Thoracic aorta (tissue), 2 donors: ENCODE measurements at places on chromosomes 5 and 9.

DNA sequence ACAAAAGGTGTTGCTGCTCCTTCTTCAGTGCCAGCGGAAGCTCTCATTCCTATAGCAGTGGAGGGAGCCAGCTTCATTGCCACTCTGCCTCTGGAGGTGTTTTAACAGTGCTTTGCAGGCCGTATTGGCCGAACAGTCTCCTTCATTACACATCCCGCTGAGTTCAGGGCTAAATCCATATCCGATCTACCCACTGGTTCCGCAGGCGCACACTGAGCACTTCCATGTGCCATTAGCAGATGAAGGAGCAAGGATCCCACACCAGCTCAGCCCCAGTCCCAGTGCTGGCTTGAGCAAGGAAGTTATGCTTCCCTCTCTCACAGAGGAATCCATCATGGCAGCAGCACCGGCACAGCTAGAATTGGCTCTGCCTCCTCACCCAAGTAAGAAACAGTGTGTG lies 121.2 kb upstream of the IRX2 start:
- H3K36me3 ChIP-seq = no peaks in the 10 kb centered on the region
- H3K27me3 ChIP-seq = no peaks in the 10 kb centered on the region
- H3K4me1 ChIP-seq = no peaks in the 10 kb centered on the region
- H3K4me3 ChIP-seq = no peak overlapping the region
- DNase-seq = no peak

DNA sequence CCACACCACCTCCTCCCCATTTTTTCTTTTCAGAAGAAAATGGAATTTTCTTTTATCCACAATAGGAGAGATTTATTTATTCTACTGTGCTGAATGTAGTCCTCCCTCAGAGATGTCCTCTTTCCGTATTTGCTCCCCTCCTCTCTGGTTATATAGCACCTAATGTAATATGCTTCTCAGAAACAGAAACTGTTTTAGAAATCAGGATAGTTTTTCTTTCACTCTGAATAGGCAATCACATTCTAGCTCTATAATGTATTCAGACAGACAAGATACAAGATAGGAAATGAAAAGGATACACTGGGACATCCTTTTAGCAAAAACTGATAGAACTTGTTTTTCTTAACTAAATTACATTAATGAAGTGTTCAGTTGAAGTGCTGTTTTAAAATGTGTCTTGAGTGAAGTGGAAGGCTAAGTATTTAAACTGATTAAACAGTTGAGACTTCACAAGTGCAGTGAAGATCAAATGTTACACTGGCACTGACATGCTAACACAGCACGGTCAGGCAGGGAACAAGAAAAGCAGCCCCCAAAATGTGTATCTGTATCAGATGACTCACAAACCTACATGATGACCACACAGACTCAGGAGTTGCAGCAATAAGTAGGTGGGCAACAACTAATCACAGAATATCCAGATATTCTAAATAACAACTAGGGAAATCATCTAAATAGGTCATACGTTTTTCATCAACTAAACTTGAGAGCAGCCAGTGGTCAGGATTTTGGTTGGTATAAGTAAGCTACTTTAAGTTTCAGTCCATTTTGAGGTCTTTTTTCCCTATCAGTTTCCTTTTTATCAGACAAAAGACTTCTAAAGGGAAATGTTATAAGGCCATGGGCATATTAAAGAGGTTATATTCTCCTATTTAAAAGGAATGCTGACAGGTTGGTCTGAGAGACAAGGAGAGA lies 260.4 kb downstream of the MLLT3 start:
- H3K36me3 ChIP-seq = no peaks in the 10 kb centered on the region
- H3K27me3 ChIP-seq = no peaks in the 10 kb centered on the region
- no peak for DNase-seq

- H3K4me3 ChIP-seq = no peak overlapping the region
- no peak for DNase-seq
- H3K27ac ChIP-seq = no peak overlapping the region
- no peaks in the 10 kb centered on the region for H3K36me3 ChIP-seq
Observed at GRCh38 chr9:110517483-110517882, 62.1 kb downstream of the SVEP1 start.

- H3K27ac ChIP-seq = no peak overlapping the region
- DNase-seq = no peak
- H3K27me3 ChIP-seq = no peaks in the 10 kb centered on the region
- H3K4me3 ChIP-seq = no peak overlapping the region
Observed at GRCh38 chr9:79312686-79313421, 258.9 kb upstream of the TLE4 start.

DNA sequence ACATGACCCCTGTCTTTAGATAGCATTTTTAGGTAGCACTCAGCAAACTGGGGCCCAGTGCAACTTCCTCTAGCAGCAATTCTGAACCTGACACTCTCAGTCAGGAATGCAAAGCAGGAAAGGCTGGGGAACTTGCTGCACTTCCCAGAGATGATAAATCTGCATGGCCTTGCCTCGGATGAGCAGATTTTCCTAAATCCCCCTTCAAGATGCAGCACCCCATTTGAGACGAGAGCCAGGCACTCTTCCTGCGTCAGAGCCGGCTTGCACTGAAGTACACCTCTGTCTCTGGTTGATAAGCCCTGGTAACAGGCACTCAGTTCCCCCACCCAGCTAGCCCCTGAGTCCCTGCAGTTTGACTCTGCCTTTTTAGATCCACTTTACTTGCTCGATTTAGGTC lies 296.7 kb upstream of the PANK3 start:
- H3K4me3 ChIP-seq = no peak overlapping the region
- no peaks in the 10 kb centered on the region for H3K36me3 ChIP-seq
- peaks cover 14% of the 10 kb centered on the region for H3K4me1 ChIP-seq
- no peaks in the 10 kb centered on the region for H3K27me3 ChIP-seq

DNA sequence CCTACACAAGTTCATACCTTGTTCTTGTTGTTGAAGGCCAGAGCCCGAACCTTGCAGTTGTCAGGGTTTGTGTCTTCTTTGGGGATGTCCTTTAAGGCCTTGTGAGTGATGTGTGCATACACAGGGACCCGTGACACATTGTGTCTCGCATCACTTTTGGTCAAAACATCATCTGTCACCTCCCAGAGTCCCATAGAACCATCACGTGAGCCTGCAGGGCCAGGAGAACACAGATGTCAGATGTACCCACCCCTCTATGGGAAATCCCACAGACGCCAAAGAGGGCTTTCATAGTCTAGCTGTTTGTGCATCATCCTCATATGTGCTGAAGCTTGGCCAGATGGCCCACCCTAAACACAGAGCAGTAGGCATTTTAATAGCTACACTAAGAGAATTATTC lies 28.2 kb downstream of the DCAF12 start:
- no peaks in the 10 kb centered on the region for H3K4me1 ChIP-seq
- no peak for DNase-seq
- H3K36me3 ChIP-seq = peaks cover 68% of the 10 kb centered on the region
- H3K27me3 ChIP-seq = no peaks in the 10 kb centered on the region
- H3K4me3 ChIP-seq = no peak overlapping the region

DNA sequence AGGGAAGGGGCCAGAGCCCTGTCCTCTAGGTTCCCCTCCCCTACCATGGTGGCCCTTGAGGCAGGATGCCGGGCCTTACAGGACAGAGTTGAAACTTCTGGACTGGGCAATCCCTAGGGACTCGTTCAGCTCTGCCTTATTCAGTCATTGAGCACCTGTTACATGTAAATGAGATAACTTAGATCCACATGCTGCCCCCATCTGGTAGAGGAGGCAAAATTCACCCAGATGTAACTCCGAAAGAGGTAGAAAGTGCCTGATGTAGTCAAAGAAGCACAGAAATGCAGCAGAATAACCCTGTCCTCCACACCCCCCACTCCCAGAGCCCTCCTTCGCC lies 1.5 kb downstream of the GGTA1 start:
- no peak for DNase-seq
- peaks cover 77% of the 10 kb centered on the region for H3K4me1 ChIP-seq
- H3K27me3 ChIP-seq = no peaks in the 10 kb centered on the region
- H3K27ac ChIP-seq = peak overlapping the region; percentile 95
- no peaks in the 10 kb centered on the region for H3K36me3 ChIP-seq

- H3K4me3 ChIP-seq = no peak overlapping the region
- H3K36me3 ChIP-seq = no peaks in the 10 kb centered on the region
- DNase-seq = no peak
- H3K27me3 ChIP-seq = no peaks in the 10 kb centered on the region
- peaks cover 4% of the 10 kb centered on the region for H3K4me1 ChIP-seq
- H3K27ac ChIP-seq = peak overlapping the region; percentile 46
Observed at GRCh38 chr9:85225180-85225579, 516.6 kb downstream of the AGTPBP1 start.

DNA sequence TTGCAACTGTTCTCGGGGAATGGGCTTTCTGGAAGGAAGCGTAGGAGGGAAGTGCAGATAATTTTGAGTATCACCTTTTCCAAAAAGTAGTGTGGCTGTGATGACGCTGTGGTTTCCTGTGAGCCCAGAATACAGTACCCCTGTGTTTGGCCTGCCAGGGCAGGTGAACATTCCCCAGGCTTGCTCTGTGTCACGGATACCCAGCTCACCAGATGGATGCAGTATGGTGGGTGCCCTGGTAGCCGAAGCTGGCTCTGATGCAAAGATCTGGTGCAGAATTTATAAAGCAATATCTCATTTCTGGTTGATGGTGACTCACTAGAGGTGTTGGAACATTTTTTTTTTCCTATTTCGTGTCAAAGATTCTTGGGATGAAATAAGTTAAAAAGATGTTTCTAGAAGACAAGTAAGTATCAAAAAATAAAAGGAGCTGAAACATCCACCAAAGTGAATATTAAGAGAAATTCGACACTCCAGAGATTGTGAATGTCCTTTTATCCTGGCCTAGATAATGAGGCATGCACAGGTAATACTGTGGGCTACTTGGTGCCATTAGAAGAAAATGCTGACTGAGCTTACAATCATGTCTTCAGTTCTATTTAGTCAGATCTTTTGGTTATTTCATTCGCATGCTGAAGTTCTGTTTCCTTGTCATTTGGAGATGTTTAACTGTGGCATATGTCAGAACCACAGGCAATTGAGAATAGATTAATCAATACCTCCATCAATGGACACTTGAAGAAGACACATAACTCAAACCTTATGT lies 200.1 kb downstream of the GADD45G start:
- H3K27ac ChIP-seq = no peak overlapping the region
- no peak for DNase-seq
- H3K27me3 ChIP-seq = no peaks in the 10 kb centered on the region

DNA sequence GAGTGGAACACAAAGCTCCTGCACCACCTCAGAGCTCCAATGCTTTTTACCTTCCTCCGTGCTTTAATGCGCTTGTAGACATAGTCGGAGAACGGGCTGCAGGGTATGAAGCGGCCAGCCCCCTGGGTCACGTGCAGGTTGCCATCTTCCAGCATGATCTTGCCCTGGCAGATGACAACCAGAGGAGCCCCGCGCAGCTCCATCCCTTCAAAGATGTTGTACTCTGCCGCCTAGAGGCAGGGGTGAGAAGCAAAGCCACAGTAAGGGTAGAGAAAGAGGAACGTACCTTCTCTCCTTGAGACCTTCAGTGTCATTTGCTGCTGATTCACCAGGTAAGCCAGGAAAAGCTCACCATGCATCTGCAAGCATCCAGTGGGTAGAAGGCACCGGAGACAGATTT lies 112.3 kb downstream of the DPYSL3 start:
- no peak overlapping the region for H3K27ac ChIP-seq
- no peaks in the 10 kb centered on the region for H3K27me3 ChIP-seq

- no peaks in the 10 kb centered on the region for H3K27me3 ChIP-seq
- H3K4me3 ChIP-seq = no peak overlapping the region
- no peak for DNase-seq
- no peaks in the 10 kb centered on the region for H3K4me1 ChIP-seq
- H3K27ac ChIP-seq = no peak overlapping the region
- H3K36me3 ChIP-seq = no peaks in the 10 kb centered on the region
Observed at GRCh38 chr9:73565833-73566465, 414.3 kb downstream of the ANXA1 start.
